Common myeloid progenitor, CD34-positive (primary cell): ENCODE measurements at places on chromosomes 11 and 22.

GRCh38 chr11:15903246-15903645 is 453.1 kb downstream of the SOX6 start:
- DNase-seq, result no peak

DNA sequence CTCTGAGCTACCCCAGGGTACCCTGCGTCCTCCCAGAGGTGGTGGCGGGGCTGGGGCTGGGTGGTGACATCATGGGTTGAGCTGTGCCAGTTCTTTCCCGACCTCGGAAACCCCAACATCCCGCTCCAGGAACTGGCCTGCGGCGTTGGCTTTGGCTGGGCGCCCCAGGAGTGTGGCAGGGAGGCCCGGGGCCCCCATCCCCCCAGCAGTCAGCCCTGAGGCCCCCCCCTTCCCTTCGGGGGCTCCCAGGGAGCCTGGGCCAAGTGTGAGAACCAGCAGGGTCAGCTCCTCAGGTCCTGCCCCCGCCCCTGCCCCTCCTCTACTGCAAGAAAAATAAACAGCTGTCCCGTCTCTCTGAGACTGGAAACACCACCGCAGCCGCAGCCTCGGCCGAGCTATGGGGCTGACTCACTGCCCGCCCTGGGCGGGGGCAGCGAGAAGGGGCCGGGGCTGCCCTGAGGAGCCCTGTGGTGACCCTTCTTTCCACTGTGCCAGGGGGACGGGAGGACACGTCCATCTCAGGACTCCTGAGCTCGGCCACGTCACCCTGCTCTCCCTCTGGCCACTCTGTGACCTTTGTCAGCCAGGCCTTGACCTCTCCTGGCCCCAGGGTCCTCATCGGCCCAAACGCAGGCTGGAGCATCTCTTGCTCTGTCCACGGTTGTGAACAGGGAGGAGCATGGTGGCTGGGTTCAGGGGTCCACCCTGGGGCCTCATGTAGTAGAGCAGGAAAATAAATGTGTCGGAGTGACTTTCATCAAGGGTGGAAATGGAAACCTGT is 73.4 kb downstream of the WNT7B start:
- DNase-seq, result peak; percentile 92

- DNase-seq, result no peak
Observed at GRCh38 chr11:91272089-91272488, 952.5 kb upstream of the FAT3 start.

- DNase-seq, result peak; percentile 91
Observed at GRCh38 chr11:13207665-13208594, 69.7 kb upstream of the BMAL1 start.

- no peak for DNase-seq
Observed at GRCh38 chr22:20585639-20586402, 78.4 kb downstream of the MED15 start.

DNA sequence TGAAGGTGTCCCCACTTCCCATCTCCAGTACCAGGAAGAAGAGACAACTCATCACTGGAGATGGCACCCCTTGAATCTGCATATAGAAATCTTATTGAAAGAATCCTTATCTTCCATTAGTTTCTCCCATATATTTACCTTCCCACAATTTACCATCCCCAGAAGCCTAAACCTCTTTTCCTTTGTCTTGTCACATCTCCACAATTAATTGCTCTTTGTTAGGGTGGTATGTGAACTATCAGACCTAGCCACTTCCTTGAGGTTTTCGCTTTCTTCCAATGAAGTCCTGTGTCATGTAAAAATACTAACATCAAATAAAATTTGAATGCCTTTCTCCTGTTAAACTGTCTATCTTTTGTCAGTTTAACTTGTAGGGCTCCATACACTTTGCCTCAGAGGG is 37.9 kb downstream of the FAM227A start:
- no peak for DNase-seq

DNA sequence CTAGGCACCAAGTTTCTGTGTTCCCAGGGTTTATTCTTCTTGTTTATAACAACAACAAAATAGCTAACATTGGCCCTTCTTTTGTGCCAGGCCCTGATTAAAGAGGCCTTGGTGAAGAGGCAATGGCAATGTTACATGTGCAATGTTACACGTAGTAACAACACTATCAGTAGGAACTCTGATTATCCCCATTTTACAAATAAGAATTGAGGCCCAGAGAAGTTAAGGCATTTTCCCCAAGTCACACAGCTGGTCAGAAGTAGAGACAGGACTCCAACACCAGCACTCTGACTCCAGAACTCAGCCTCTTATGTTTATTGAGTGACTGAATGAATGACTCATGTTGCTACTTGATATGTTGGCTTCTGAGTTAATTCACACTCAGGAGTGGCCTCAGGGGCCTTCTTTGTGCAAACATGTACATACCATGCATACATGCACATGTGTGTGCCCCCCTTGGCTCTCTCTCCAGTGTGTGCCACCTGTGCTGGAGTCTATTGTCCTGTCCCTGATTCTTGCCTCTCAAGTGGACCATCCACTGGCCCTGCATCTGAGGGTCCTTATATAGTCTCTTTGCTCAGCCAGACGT is 98.4 kb downstream of the TP53I11 start:
- no peak for DNase-seq

DNA sequence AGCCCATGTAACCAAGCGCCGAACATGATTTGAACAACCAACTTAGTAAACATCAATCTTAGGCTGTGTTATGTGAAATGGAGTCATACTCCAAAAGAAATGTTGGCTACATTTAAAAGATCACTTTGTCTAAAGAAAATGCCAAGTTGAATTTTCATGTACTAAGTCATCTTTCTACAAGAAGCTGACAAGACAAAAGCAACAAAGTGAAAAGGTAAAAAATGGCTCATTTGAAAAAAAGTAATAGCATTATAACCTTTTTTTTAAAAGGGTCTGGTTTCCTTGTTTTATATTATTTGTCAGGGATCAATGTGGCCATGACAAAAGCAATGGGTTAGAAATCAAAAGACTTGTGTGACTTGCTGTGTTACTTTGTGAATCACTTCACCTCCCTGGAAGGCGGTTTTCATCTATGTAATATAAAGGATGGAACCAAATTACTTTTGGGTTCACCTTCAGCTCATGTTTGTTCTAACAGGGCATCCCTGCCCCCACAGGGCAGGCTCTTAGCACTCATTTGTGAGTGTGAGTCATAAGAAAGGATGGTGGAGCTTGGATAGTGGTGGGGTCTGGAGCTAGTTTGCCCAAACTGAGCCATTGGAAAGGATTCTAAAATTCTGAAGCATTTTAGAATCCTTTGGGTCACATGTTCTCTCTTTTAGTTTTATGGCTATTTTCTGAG is 131.9 kb upstream of the MTMR2 start:
- no peak for DNase-seq

- peak; percentile 90 for DNase-seq
Observed at GRCh38 chr22:31346255-31346732, at the start of gene PATZ1. TSS of gene PATZ1 (minus strand) at chr22:31346346. CDS start at chr22:31345602, 744 bp downstream.
